Suprapubic skin (tissue), 4 donors: ENCODE measurements at places on chromosomes 3 and 15.

- DNase-seq, result no peak
Observed at GRCh38 chr3:45748068-45748467, 48.3 kb downstream of the SLC6A20 start.

DNA sequence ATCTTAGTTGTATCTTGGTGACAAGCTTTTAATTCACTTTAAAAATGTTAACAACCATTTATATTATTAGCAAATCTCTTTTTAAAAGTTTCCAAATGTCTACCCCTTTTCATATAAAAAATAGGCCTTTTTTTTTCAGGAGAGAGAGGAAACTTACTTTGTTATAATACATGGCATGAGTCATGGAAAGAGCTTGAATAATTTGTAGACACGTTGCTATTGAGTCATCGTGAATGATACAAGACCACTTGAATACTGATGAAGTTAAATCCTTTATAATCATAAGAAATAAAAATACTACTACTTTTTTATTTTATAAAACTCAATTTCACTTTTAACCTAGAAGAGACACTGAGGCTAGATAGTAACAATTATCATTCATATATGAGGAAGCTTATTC, 70.3 kb upstream of the BBX start:
- no peak for DNase-seq

- no peak for DNase-seq
Observed at GRCh38 chr15:68479406-68479805, 47.4 kb upstream of the ITGA11 start.

DNA sequence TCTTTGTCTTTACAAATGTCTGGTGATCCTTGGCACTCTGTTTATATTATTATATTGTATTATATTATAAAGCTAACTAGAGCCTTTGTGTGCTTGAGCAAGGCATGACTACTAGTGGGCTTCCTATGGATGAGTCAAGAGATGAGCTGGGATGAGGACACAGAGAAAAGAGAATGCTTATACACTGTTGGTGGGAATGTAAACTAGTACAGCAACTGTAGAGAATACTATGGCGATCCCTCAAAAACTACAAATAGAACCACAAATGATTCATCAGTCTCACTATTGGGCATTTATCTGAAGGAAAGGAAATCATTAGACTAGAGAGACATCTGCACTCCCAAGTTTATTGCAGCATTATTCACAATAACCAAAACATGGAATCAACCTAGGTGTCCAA, 40.8 kb upstream of the MED12L start:
- DNase-seq, result no peak

DNA sequence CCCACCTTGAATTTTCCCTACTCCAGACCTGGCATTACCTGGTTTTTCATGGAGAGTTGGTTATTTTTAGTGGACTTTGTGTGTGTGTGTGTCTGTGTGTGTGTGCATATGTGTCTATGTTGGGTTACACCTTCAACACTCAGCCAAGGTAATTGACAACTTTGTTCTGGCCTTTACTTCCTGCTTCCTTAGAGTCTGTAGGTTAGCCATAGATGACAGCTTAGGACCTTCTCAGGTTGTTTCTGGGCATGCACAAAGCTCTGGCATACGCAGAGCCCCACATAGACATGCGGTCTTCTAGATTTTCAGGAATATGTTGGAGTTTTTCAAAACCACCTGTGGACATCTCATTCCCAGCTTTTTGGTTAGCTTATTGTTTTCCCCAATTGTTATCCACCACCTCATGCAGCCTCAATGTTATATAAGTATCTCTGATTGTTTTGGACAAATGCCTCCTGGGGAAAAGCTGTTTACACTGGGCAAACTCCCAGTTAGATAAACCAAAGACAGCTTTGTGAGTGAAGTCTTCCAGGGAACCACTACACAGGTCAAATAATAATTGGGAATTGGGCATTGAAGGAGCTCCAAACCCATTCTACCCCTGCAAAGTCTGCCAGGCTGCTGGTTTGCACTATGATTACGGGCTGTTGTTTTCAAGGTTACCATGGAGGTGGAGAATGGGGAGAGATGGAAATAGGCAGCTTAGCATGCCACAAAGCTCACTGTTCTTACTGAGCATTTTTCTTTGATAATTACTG, 201.2 kb downstream of the ADAMTSL3 start:
- no peak for DNase-seq

GRCh38 chr15:35068846-35069475, 16.1 kb downstream of the NANOGP8 start:
- no peak for DNase-seq

- DNase-seq, result no peak
Observed at GRCh38 chr3:110736332-110736731, 335.3 kb upstream of the NECTIN3 start.

DNA sequence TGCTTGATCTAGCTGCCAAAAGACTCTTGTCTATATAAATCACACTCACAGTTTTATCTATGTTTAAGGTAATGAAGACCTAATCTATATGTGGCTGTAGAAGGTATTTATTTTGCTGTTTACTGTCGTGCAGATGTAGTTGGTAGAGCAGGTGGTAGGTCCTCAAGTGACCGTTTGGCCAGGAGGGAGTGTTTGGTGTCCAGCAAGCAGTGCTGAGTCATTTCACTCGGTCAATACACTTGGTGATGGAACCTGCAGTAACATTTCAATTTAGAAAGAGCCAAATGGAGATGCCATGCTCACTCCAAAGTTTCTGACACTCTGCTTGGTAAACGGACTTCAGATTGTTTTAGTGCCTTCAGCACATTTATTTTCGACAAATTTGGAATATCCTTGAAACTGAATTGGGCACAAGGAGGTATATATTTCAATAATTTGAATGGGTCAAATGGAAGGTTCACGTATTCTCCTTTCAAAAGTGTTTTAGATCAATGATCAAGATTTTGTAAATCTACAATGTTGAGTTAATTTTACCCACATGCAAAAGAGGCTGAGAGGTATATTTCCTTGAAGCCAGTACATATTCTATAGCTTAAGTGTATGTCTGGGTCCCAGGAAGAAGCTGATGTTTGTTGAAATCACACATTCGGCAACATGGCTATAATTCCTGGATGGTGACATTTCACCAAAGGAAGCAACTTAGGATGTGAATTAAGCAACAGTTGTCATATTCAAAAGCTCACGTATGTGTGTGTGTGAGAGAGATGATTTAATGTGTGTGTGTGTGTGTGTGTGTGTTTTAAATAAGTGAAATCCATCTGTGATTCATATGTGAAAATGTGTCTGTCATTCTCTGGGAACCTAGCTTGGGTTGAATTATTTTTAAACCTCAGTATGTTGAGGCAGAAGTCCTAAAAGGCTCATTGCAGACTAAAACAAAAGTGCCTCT, 7.7 kb upstream of the CX3CR1 start:
- no peak for DNase-seq

DNA sequence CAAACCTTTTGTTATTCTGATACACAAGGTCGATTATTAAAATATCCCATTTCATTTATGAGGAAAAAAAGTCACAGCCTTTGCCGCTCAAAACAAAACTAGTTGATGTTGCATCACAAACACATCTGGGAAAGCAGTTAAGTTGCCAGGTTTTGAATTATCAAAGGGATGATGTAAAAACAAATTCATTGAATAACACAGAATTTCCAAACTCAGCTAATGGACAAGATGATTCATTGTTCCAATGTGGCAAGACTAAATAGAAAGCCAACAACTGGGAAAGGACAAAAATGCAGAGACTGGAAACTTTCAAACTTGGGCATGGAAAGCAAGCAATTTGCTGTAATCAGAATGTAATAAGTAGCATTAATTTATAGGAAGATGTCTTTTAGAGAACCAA, 610.0 kb upstream of the ZNF385D start:
- DNase-seq, result no peak

- no peak for DNase-seq
Observed at GRCh38 chr3:167031364-167032049, 348.6 kb downstream of the ZBBX start.

- no peak for DNase-seq
Observed at GRCh38 chr3:73547427-73548248, 77.1 kb downstream of the PDZRN3 start.

DNA sequence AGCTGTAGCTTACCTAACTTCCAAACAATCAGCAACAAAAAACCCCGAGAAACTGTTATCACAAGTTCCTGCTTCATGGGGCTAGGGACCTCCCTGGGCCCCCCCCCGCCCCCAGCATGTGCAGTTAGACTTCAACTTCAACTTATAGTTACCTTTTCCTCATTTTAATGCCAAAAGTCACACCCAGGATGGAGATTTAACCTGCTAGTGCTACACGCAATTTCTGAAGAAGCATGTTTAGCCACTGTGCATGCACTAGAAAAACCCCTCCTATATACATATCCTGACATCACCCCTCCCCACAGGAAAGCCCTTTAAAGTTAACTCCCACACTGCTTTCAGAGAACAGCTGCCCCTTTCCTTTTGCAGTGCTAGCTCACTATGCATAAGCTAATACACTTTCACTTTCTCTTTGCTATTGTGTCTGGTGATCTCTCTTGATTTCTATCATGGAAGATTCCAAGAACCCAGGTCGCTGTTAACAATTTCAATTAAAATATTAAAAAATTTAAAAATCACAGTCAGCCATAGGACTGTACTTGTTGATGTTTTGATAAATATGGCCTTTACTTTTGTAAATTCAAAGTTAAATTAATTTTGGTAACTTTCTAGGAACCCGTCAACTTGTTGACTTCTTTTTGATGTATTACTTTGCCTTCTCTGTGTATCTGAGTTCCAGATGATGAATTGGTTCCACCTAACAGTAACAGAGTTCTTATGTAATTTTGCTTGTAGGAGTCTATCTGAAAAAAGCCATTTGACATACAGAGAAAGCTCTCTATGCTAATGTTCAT, 75.2 kb upstream of the ACAD9 start:
- no peak for DNase-seq

- no peak for DNase-seq
Observed at GRCh38 chr15:50353251-50353974, 1.6 kb downstream of the GABPB1 start.

DNA sequence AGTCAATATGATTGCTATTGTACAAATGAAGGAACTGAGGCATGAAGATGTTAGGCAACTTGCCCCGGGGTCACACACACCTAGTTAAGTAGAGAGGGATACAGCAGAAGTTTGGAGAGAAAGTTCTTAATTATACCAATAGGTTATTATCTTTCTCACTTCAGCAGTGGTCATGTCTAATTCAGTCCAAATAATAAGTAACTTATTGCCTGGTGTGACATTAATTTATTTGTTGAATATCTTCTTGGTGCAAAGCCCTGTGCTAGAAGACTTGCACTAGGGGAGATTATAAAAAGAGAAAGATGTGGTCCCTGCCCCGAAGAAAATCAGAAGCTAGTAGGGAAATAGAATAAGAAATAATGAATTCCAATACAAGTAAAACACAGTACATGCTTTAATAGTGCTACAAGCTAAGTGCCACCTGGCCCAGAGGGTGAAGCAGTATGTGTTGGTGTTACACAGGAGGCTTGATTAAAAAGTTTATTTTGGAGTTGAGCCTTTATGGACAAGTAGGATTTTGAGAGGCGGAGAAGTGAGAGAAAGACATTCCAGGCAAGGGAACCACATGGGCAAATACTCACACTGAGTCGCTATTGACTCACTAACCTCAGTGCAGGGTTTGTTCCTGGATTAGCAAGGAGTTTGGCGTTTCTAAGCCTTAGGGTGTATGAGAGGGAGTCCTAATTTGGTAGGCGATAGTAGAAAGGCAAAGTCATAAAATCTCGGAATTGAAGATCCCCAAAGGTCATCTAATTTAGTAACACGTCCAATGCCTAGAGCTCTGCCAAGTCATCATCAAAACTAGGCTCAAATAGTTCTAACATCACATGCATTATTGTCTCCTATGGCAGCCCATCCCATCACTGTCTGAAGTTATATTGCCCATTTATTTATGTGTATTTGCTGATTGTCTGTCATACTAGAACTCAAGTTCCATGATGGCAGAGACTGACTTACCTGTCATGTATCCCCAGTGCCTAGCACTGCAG, 19.2 kb upstream of the GSK3B start:
- DNase-seq, result no peak

DNA sequence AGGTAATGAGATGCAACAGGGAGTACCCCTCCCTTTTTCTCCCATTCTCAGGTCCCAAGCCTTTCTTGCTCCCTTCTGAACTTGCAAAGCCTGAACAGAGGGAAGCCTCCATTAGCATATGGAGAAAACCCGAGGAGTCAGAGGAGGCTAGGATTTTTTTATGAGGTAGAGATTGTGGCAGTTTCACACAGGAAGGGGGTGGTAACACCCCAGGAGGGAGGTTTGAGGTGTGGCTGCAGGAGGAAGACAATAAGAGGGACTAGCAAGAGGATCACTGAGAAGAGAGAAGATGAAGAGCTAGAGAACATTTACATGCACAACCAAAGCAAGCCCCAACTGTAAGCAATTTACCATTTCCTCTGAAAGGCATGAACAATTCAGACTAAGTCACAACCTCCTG, 322.7 kb downstream of the SV2B start:
- DNase-seq, result no peak

GRCh38 chr3:45317710-45318109, 70.7 kb upstream of the LARS2 start:
- DNase-seq, result no peak

- no peak for DNase-seq
Observed at GRCh38 chr3:21919383-21919782, 168.4 kb upstream of the ZNF385D start.

DNA sequence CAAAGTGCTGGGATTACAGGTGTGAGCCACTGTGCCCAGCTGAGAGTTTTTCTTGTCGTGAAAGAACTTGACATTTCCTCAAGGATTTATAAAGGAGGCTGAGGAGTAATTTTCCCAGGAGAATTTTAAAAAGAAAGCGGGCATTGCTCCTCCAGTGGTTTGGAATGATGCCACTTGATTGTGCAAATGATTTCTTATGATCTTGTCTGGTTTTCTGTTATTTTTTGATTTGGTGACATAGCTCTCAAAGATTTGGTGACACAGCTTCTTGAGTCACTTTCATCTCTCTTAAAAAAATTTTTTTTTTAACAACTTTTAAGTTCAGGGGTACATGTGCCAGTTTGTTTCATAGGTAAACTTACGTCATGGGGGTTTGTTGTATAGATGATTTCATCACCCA, 24.6 kb upstream of the NFKBIZ start:
- no peak for DNase-seq

- no peak for DNase-seq
Observed at GRCh38 chr15:43210172-43210745, 10.6 kb downstream of the EPB42 start.
